ENCODE measurements at places on chromosomes 5 and 9. TPM values are rescaled to one million over a fixed set of nuclear protein-coding genes. Genes with fewer than 3 reads are reported as not detected.

GRCh38 chr9:106622164-106622487 is 240.8 kb upstream of the ZNF462 start:
- H3K36me3 ChIP-seq, result no peaks in the 10 kb centered on the region
- H3K4me3 ChIP-seq, result no peak overlapping the region
- no peak overlapping the region for H3K27ac ChIP-seq
- H3K27me3 ChIP-seq, result no peaks in the 10 kb centered on the region

GRCh38 chr5:95611396-95611795 is 8.5 kb upstream of the GPR150 start:
- H3K36me3 ChIP-seq, result no peaks in the 10 kb centered on the region
- no peak overlapping the region for H3K4me3 ChIP-seq
- H3K4me1 ChIP-seq, result no peaks in the 10 kb centered on the region
- no peaks in the 10 kb centered on the region for H3K27me3 ChIP-seq
- DNase-seq, result no peak

DNA sequence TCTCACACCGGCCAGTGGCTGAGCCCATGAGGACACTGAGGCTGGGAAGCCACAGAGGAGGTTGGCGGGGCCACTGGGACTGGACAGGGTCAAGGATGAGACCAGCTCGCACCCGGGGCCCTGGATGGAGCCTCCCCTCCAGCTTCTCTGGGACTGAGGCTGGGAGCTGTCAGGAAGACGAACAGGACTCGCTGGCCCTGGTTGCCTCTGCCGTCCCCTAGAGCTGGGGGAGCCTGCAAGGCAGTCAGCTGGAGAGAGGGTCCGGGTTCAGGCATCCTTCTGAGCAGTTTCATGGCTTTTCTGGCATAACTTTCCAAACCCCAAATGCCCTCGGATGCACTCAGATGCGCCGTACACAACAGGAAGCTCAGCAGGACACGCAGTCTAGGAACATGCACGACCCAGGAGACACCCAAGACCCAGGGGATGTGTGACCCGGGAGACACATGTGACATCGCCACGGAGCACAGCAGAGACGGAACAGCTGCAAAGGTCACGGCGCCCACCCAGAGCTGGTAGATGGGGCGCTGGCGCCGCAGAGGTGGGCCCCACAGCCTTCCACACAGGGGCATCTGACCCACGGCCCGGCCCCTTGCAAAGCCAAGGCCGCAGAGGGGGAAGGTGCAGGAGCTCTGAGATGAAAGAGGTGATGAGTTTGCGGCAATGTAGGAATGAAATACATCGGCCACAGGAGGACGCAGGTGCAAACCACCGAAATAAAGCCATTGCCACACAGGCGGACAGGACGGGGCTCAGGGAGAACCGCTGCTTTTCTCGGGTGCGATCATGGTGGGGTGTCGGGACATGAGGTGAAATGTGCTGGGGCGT is 17.1 kb downstream of the TPPP start:
- no peak for DNase-seq
- no peaks in the 10 kb centered on the region for H3K36me3 ChIP-seq
- no peaks in the 10 kb centered on the region for H3K4me1 ChIP-seq
- no peak overlapping the region for H3K27ac ChIP-seq
- peaks cover 31% of the 10 kb centered on the region for H3K27me3 ChIP-seq

GRCh38 chr9:128895556-128895955 is 13.6 kb downstream of the LRRC8A start:
- H3K27me3 ChIP-seq, result no peaks in the 10 kb centered on the region
- H3K36me3 ChIP-seq, result peaks cover 55% of the 10 kb centered on the region
- H3K27ac ChIP-seq, result no peak overlapping the region
- H3K4me1 ChIP-seq, result peaks cover 22% of the 10 kb centered on the region

DNA sequence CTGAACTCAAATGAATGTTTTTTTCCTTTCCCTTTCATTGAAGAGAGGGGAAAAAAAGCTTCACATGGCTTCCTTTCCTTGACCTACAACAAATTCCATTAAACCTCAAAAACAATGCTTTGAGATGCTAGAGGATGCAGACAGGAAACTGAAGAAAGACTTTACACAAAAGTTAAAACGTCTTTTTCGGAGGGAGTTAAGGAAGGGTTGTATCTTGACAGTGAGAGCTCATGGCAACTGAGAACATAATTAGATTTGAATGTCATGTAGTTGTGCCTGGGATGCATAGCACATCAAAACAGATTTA is 66.4 kb downstream of the EBF1 start:
- no peak overlapping the region for H3K27ac ChIP-seq
- no peak for DNase-seq
- H3K27me3 ChIP-seq, result no peaks in the 10 kb centered on the region
- H3K36me3 ChIP-seq, result no peaks in the 10 kb centered on the region

DNA sequence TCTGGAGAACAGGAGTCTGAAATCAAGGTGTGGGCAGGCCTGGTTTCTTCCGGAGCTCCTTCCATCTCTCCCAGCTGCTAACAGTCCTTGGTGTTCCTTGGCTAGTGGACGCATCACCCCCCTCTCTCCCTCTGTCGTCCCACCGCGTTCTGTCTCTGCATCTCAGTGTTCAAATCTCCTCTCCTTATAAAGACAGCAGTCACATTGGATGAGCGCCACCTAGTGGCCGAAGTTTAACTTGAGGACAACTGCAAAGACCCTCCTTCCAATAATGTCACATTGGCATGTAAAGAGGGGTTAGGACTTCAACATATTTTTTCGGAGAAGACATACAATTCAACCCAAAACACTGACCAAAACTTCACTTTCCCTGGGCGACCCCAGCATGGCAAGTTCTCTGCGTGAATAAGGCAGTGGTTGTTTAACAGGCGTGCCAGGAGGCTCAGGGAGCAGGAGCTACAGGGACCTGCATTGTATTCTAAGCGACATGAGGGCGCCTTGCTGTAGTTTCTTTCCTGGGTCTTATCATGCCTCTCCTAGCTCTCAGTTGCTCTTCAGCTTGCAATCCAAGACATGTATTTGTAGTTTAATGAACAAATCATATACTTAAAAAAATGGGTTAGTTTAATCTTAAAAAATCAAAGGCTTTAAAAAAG is 27.9 kb upstream of the BASP1 start:
- no peak overlapping the region for H3K27ac ChIP-seq
- no peaks in the 10 kb centered on the region for H3K4me1 ChIP-seq
- H3K36me3 ChIP-seq, result no peaks in the 10 kb centered on the region
- DNase-seq, result peak; percentile 36
- no peak overlapping the region for H3K4me3 ChIP-seq

The SPINK6 gene
- total RNA-seq, result 1.2 TPM

The TRPM3 gene
- total RNA-seq, result 4.6 TPM

All from thymus (tissue), 14 donors.